Stimulated activated CD4-positive, alpha-beta T cell treated with anti-CD3 and anti-CD28 coated beads, Interleukin-2, amount 100 ng/mL, for 4 hours (primary cell): ENCODE measurements at places on chromosomes 5 and 9.
A peak's percentile ranks its signal among the peaks of the same experiment; 100 is the strongest.

DNA sequence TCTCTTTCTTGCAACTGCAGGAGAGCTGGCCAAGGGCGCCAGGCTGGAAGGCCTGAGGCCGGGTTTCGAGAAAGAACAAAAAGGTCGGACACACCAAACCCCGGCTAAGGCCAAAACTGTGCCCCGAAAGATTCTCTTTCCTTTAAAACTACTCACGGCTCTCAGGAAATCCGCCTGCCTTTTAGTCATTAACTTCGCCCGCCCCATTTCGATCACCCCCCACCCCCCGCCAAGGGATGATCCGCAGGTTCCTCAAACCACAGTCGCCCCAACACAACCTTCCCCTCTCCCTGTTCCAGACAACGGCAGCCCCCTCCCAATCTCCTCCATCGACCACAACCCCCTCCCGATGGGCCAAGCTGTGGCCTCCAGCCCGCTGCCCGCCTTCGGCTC, 536 bp downstream of the FEM1C start:
- peak; percentile 39 for DNase-seq

- DNase-seq = no peak
Observed at GRCh38 chr5:150658121-150658520, 2.9 kb upstream of the MYOZ3 start.

DNA sequence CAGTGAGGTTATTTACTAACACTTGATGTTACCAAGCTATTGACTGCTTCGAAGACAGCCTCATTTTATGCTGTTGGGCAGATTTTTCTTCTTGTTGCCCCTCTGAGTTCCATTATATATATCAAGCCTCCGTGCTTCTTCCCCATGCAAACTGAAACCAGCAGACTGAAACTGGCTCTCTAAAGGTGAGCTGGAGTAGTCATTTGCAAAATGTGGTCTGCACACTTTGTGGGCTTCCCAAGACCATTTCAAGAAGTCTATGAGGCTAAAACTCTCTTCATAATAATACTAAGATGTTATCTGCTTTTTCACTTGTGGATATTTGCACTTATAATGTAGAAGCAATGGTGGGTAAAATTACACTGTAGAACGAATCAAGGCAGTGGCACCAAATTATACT, 13.9 kb downstream of the SLC36A1 start:
- no peak for DNase-seq

DNA sequence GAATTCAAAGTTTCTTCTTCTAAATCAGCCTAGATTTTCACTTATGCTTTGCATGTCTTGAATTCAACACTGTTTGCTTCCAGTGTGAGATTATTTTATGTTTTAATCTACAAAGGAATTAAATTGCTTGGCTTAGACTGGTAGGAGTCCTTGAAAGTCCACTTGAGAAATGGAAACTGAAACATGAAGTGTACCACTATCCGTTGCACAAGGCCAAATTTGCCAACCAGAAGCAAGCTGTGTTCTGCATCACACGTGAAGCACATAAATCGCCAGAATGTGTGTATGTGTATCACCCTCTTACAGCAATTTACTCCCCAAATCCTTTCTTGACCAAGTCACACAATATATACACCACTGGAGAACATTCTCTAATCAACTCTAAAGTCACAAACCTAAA, 10.3 kb downstream of the SEMA6A start:
- DNase-seq = no peak

GRCh38 chr5:180067986-180068385, 3.6 kb downstream of the RNF130 start:
- DNase-seq = no peak

DNA sequence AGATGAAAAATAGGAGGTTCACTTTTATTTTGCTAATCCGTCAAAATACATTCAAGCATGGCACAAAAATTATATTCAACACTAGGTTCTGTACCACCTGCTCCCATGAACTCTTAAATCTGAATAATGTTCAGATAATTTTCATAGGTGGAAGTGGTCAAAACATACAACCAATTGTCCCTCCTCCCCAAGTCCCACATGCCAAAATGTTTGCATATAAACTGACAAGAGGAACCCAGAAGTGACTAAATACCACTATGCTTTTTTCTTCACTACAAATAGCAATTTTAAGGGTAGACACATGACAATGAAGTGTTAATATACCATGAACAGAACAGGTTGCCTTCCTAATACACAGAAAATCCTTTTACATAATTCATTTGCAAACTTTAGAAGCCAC, 3.7 kb downstream of the HNRNPA0 start:
- no peak for DNase-seq

- no peak for DNase-seq
Observed at GRCh38 chr9:35294556-35294955, 132.7 kb downstream of the UNC13B start.

DNA sequence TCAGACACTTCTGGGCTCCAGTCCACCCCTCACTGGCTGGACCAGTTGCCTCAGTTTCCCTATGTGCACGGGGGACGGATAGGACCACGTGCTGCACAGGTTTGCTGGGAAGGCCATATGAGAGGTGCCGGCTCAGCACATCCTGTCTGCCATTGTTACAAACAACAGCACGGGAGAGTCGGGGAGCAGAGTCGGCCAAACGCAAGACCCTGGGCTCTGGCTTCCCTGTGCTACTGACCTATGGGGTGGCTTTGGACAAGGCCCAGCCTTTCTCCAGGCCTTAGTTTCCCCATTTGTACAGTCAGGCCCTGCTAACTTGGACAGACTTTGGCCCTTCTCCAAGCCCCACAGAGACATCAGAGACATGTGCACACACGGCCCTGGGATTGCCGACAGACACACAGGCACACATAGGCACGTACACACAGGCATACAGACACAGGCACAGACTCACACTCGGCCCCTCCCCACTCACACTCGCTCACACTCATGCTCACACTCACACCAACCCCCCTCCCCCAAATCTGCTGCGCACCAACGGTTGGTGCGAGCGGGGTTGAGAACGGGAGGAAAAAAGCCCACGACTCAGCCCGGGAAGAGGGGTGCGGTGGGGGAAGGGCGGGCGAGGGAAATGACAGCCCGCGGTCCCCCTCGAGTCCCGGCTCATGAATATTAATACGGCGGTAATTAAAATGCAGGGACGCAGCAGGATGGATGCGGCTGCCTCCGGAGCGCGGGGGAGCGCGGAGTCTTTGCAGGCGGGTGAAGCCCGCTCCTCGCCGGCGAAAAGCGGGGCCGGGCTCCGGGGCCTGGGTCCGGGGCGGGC, 133.0 kb downstream of the C9orf50 start:
- peak; percentile 59 for DNase-seq

GRCh38 chr5:130323804-130324454, 419.7 kb downstream of the CHSY3 start:
- DNase-seq = no peak
